ENCODE measurements at places on chromosomes 7 and 10. TPM values are rescaled to one million over a fixed set of nuclear protein-coding genes. Genes with fewer than 3 reads are reported as not detected.

Gene HEPACAM2
- 2.5 TPM for total RNA-seq

DNA sequence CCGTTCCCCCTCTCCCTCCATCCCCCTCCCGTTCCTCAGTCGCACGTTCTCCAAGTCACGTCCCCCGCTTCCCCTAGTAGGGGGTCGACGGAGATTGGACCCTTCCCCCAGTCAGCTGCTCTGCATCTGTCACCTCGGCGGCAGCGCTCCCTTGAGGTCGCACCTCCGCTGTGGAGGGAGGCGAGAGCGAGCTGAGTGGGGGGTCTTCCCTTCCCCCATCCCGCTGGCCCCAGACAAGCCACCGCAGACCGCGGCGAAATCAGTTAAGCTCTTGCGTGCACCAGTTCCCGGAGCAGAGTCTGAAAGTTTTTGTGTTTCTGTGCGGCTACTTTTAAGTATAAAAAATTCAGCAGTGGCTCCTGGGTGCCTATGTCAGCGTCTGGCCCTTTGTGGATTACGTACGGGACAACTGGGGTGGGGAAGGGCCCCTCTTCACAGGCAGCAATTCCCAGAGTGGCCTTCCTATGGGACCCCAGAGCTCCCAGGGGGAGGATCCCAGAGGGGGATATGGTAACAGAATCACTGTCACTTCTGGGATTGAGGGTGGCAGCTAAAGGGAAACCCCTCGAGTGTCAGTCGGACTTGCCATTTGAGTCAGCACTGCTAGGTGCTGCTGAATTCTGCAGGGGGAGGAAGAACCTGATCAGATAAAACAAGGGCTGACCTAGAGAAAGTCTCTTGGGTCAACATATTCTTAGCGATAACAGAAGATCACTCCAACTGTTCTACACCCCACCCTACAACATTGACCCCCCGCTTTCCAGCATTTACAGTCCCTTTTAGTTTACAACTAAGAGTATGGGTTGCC, 12.5 kb upstream of the DDIT4 start:
- H3K27me3 ChIP-seq: no peaks in the 10 kb centered on the region
- H3K4me1 ChIP-seq: peaks cover 19% of the 10 kb centered on the region
- peak overlapping the region; percentile 62 for H3K4me3 ChIP-seq
- no peaks in the 10 kb centered on the region for H3K36me3 ChIP-seq

Gene TRDMT1
- total RNA-seq: 11.0 TPM

- H3K36me3 ChIP-seq: no peaks in the 10 kb centered on the region
- no peak overlapping the region for H3K27ac ChIP-seq
- no peaks in the 10 kb centered on the region for H3K27me3 ChIP-seq
- no peak for DNase-seq
- no peak overlapping the region for H3K4me3 ChIP-seq
- H3K4me1 ChIP-seq: no peaks in the 10 kb centered on the region
These were observed 67.8 kb downstream of the TBXAS1 start for GRCh38 chr7:139896831-139897230.

Gene LOXL4
- total RNA-seq: 15.1 TPM

GRCh38 chr7:128124786-128125185, 93.5 kb upstream of the LRRC4 start:
- DNase-seq: no peak
- no peaks in the 10 kb centered on the region for H3K27me3 ChIP-seq
- H3K27ac ChIP-seq: no peak overlapping the region
- H3K36me3 ChIP-seq: no peaks in the 10 kb centered on the region
- H3K4me3 ChIP-seq: no peak overlapping the region

GRCh38 chr10:103847909-103848468, 7.4 kb downstream of the SH3PXD2A start:
- H3K36me3 ChIP-seq: no peaks in the 10 kb centered on the region
- H3K4me3 ChIP-seq: no peak overlapping the region
- no peaks in the 10 kb centered on the region for H3K27me3 ChIP-seq
- peaks cover 10% of the 10 kb centered on the region for H3K4me1 ChIP-seq
- H3K27ac ChIP-seq: no peak overlapping the region
